ENCODE measurements at places on chromosomes 3 and 15.

GRCh38 chr3:49826016-49826415, 12.3 kb upstream of the UBA7 start:
- no peak for DNase-seq

DNA sequence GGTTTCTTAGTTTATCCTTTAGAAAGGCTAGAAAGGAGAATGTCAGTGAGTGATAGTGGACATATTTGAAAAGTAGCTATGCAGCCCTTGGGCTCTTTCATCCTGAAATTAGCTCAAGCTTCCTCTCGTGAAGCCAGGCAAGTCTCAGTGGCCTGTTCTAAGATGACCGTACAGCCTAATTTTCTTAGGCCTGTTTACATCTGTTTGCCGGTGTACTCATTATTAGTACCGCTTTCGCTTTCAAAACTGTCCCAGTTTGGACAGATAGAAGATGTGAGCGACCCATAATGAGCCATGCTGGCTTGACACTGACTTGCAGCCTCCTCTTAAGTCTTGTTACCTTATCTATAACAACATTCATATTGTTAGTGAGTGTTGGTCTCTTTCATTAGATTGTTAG, 5.7 kb upstream of the ARL14 start:
- no peak for DNase-seq

DNA sequence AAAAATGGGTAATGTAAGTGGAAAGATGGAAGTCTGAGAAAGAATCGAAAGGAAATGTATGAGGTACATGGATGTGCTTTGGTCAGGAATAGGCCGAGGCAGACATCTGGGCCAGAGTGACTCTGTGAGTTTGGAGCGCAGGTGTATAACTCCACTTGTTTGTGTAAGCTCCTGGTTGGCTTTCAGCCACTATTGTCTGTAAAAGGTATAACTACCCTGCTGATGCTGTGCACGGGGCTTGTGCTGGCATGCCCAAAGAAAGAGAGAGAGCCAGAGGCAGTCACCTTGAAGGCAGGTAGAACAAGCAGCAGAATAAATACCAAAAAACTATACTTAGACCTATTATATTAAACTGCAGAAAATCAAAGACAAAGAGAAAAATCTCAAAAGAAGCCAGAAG, 32.7 kb upstream of the CD96 start:
- no peak for DNase-seq

DNA sequence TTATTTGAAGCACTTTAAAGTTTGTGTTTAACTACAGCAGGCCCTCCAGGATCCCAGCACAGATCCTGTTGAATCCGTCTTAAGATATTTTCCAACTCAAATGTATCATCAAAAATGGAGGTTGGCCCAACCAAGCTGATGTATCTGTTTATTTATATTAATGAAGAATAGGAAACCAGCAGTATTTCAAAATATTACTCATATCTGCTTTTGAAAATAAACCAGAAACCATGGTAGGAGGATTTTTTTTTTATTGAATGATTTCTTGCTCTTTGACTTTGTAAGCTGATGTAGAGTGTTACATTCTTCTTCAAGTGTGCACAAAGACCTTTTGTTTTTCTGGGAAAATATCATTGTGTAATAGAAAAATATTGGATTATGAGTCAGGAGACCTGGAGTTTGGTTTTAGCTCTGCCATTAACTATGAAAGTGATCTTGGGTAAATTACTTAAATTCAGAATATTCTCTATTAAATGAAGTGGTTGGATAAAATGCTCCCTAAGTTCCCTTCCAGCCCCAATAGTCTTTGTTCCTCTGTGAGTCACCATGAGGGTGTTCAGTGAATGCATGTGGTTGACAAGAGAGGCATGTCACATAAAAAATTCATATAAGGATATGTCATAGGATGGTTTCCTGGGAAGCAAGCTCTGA, 221.3 kb upstream of the GAP43 start:
- no peak for DNase-seq

- no peak for DNase-seq
Measured at GRCh38 chr15:38818157-38818790, 253.7 kb upstream of the RASGRP1 start.

DNA sequence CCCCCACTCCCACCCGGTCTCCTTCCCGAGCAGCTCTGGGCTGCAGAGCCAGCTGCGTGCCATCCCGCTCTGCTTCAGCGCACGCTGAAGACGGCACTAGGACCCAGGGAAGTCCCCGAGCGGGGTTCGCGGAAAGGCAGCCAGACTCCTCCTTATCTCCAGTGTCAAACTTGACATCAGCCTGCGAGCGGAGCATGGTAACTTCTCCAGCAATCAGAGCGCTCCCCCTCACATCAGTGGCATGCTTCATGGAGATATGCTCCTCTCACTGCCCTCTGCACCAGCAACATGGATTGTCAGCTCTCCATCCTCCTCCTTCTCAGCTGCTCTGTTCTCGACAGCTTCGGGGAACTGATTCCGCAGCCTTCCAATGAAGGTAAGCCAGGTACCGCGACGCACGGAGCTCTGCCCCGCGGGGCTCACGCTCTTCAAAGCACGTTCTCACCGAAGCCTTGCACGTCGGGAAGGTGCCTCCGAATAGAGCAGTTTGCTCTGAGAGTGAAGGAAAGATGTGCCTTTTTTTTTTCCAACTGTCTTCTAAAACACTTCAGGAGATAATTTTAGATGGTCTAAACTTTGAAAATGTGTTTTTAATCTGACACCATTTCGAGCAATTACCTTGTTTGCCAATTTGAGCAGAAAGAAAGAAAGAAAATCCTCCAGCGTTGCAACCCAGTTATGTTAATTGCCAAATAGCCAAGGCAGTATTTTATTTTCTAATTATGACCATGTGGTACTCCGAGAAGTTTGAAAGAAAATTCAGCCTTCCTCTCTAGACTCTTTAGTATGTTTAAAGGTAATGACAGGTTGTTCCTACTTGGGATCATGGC, at the start of gene EPHA3:
Gene EPHA3, plus strand, starts transcription at position 161 of the 830 bp plus-strand sequence. Its CDS starts 128 bp downstream, at position 289.
- DNase-seq: no peak

GRCh38 chr3:113129168-113129567, 82.2 kb upstream of the BOC start:
- DNase-seq: no peak

GRCh38 chr3:170480111-170480510, 61.4 kb downstream of the CLDN11 start:
- DNase-seq: no peak

DNA sequence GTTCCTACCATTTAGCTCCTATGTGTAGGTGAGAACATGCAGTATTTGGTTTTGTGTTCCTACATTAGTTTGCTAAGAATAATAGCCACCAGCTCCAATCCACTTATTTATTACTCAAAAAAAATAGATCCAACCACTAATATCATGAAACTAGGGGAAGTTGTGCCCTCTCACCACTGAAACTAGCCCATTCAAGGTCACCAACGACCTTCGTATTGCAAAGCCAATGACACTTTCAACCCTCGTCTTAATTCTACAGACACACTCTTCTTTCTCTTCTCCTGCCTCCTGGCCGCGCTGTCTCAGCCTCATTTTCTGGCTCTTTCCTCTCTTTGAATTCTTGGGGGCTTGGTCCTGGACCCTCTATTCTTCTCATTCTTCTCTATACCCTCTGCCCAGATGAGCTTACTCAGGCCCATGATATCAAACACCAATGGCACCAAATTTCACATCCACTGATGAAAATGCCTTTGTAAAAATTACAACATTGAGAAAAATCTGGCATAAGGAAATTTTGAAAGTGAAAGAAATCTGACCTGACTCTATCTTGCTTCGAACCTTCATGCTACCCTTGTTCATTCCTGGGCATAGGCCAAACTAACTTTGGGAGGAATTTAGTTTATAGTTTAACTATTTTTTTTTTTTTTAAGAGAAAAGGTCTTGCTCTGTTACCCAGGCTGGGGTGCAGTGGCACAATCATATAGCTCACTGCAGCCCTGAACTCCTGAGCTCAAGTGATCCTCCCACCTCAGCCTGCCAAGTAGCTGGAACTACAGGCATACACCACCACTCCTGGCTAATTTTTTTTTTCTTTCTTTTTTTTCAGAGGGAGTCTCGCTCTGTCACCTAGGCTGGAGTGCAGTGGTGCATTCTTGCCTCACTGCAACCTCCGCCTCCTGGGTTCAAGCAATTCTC, 25.4 kb upstream of the LIMD1 start:
- no peak for DNase-seq

DNA sequence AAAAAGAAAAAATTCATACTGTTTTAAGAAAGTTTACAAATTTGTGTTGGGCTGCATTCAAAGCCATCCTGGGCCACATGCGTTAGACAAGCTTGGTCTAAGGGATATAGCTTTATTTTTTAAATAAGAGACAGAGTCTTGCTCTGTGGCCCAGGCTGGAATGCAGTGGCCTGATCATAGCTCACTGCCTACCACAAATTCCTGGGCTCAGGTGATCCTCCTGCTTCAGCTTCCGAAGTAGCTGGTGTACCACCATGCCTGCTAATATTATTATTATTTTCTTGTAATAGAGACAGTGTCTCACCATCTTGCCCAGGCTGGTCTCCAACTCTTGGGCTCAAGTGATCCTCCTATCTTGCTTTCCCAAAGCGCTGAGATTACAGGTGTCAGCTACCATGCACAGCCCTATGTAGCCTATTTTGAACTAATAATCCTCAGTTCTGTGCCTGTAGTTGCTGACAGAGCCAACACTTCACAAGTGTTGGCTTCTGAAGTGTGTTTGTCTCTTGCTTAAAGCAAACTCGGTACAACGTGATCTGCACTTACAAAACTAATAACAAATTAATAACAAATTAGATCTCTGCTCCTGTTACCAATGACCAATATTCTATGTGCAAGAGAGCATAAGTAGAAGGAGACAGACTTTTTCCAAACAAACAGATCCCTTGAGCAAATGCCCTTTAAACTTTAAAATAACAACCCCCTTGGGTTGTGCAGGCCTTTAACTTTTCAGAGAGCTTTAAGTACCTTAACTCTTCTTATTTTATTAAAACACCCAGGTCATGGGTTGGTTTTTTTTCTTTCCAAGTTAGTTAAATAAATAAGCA, 135.2 kb downstream of the VGLL4 start:
- DNase-seq: peak; percentile 35

GRCh38 chr3:12292770-12293169, 3.9 kb downstream of the PPARG start:
- DNase-seq: no peak

DNA sequence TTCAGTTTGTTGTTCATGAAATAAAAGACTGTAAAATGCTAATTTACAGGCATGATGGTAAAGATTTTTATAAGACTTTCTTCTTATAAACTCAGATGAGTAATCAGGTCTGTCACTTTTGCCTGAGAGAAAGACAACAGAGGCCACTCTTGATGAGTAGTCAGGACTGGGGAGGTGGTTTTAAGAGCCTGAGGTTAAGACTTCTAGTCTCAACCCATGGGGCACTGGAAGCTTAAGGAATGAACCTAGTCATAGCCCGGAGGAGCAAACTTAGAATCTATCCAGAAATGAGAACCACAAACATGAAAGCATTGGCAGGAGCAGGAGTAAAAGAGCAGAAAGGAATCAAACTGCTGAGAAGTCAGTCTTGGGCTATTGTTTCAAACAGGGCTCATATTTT, 846.3 kb upstream of the ARPP21 start:
- no peak for DNase-seq

GRCh38 chr3:150114873-150115540, 144.3 kb upstream of the PFN2 start:
- no peak for DNase-seq

- DNase-seq: no peak
Measured at GRCh38 chr3:149781211-149781610, 11.1 kb downstream of the ANKUB1 start.

- DNase-seq: peak; percentile 22
Measured at GRCh38 chr3:11514191-11514821, 129.4 kb downstream of the VGLL4 start.

- no peak for DNase-seq
Measured at GRCh38 chr15:52076889-52077781, 35.4 kb downstream of the BCL2L10 start.

DNA sequence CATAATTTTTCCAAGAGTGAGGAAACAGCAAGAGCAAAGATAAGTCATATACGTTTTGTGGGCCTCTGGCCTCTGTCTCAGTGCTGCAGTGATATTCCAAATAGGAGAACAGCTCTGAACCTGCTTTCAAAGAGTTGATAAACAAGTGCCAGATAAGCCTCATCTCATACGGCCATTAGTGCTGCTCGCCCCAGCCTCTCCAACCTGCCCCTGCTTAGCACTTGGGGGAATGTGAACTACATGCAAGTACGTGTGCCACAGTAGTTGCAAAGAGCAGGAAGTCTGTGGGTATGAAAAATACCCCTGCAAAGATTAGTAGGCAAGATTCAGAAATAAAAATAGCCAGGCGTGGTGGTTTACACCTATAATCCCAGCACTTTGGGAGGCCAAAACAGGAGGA, 14.0 kb downstream of the DAPK2 start:
- no peak for DNase-seq

Data from DMS79 treated with DMSO at 0.1 percent for 48 hours (cell line).